ENCODE measurements at places on chromosomes 16 and 17.
A peak's percentile ranks its signal among the peaks of the same experiment; 100 is the strongest.

GRCh38 chr16:88472069-88472468 lies 19.0 kb downstream of the ZFPM1 start:
- no peak for DNase-seq

DNA sequence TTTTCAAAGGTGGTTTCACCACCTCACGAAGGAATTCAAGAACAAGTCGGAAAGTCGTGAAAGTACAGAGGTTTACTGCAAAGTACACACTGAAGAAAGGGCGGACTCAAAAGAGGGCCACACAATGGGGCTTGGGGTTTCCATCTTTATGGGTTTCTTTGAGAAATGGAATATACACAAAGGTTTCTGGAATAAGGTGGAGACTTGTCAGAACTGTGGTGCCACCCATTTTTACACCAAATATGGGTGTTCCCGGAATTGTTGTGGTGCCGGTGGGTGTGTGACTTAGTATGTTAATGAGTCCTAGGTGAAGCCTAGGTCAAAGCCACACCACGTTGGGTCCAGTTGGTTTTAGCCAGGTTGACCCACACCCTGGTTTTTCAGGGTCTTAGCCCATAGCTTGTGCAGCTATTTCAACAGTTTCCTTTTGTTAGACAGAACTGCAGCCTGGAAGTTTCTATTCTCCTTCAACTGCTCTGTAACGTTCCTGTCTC lies 567 bp upstream of the GCSH start:
- no peak for DNase-seq

GRCh38 chr16:21650521-21650920 lies 1.9 kb downstream of the IGSF6 start:
- no peak for DNase-seq

DNA sequence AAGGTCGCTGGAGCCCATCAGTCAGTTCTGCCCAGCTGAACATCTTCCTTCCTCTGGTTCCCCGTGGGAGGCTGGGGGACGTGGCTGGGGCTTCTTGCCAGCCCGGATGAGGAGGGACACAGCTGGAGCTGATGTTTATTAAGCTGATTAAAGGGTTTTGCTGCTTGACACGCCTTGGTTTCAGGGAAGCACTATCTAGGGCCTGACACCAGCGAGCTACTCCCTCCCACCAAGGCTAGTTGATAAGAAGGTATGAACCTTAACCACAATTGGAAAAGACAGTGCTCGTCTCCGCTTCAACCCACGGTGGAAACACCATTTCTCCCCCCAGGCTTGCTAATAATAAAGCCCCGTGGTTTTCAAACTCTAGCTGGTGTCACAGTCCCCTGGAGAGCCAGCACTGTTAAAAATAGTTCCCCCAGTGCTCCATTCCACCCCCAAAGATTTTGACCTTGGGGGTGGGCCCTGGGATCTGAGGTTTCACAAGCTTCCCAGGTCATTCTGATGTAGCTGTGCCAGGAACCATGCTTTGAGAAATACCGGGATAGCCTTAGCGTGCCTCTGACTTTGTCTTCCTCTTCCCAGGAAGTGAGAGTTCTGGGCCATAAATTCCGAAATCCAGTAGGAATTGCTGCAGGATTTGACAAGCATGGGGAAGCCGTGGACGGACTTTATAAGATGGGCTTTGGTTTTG lies 5.5 kb downstream of the DHODH start:
- no peak for DNase-seq

GRCh38 chr16:66480265-66481080 lies 53.4 kb downstream of the BEAN1 start:
- DNase-seq: no peak

DNA sequence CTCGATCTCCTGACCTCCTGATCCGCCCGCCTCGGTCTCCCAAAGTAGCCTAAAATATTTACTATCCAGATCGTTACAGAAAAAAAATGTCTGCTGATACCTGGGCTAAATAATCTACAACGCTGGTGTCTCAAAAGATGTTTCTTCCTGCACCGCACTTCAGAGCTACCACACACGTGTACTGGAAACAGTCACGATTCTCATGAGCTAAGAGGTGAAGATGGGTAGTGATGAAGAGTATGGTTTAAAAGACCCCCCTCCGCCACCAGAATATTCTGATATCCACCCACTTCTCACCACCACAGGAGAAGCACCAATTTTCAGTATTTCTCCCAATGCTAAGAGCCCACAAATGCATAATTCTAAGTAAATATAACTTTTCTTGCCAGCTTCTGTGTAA lies 50.2 kb downstream of the SMG6 start:
- no peak for DNase-seq

DNA sequence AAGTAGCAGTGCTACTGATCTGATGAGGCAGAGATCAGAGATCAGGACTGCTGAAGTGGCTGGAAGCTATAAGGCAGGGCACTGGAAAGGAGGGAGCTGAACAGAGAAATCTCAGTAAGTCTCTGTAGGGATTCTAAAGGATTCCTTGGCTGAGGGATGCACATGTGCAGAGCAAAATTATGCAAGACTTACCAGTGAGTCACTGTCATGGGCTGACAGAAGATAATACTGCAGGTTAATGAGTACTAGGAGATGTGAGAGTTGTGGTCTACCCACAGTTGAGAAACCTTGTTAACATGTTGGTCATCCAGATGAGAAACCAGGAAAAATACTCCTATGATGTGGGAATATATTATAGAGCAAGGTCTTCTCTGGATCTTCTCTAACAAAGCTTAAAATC lies 378.1 kb downstream of the HAPSTR1 start:
- no peak for DNase-seq

GRCh38 chr16:85123891-85124635 lies 11.8 kb upstream of the CIBAR2 start:
- no peak for DNase-seq

DNA sequence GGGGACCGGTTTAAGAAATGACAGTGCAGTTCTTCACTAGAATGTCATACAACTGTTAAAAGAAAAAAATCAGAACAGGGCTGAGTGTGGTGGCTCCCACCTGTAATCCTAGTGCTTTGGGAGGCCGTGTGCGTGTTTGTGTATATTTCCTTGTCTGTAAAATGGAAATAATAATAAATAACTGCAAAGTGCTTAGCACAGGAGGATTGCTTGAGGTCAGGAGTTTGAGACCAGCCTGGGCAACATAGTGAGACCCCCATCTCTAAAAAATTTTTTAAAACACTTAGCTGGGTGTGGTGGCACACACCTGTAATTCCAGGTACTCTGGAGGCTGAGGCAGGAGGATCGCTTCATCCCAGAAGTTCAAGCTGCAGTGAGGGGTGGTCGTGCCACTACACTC lies 2.5 kb downstream of the ACSM3 start:
- no peak for DNase-seq

DNA sequence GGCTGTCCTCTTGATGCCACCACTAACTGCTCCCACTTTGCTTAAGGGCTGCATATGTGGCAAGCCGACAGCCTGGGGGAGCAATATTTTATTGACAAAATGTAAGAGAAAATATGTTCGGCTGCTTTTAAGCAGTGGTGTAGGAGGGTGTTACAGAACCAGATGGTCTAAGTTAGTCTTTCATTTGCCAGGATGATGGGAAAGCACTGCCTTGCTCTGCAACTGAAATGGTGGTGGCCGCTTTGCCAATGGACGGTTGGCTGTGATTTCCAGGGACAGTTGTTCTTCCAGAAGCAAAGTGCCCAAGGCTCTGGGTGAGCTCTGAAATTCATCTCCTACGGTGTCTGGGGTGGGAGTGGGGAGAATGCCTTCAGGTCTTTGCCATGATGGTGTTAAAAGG lies 469.3 kb downstream of the TOX3 start:
- DNase-seq: no peak

- no peak for DNase-seq
Observed at GRCh38 chr17:81727324-81728031, 15.4 kb downstream of the SLC25A10 start.

GRCh38 chr16:87002717-87003413 lies 314.3 kb downstream of the C16orf95 start:
- DNase-seq: no peak

- DNase-seq: no peak
Observed at GRCh38 chr16:83742124-83742899, 65.5 kb upstream of the HSBP1 start.

- DNase-seq: no peak
Observed at GRCh38 chr17:4469552-4469951, 29.1 kb upstream of the SPNS2 start.

GRCh38 chr17:74369665-74370490 lies 2.6 kb downstream of the GPR142 start:
- no peak for DNase-seq

DNA sequence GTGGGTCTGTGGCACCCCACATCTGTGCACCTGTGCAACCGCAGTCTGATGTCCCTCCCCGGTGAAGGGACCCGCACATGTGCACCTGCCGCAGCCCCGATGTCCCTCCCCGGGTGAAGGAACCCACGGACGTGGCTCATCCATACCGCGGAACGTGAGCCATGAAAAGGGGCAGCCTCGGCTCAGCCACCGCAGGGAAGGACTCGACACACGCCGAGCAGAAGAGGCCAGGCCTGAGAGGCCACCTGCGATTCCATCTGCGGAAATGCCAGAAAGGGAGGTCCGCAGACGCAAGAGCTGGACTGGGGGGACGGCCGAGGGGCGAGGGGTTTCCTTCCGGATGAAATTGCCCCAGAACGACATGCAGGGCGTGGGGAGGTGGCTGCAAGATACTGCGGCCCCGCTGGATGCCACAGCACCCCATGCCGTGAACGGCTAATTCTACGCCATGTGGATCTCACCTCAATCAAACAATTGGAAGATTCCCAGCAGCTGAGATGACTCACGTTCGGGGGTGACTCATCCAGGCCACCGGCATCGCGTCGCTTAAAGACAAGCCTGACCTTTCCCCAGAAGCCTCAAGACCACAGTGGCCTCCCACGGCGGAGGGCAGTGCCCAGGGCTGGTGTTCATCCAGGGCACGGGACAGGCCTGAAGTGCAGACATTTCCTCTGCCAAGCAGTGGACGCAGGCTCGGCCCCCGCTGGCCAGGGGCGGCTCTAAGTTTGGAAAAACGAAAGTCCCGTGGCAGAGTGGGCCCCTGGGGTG lies 21.0 kb downstream of the SOX8 start:
- DNase-seq: no peak

- no peak for DNase-seq
Observed at GRCh38 chr17:4978726-4979125, 8.7 kb downstream of the CAMTA2 start.

- DNase-seq: no peak
Observed at GRCh38 chr17:66952031-66952524, 12.4 kb upstream of the CACNG4 start.

DNA sequence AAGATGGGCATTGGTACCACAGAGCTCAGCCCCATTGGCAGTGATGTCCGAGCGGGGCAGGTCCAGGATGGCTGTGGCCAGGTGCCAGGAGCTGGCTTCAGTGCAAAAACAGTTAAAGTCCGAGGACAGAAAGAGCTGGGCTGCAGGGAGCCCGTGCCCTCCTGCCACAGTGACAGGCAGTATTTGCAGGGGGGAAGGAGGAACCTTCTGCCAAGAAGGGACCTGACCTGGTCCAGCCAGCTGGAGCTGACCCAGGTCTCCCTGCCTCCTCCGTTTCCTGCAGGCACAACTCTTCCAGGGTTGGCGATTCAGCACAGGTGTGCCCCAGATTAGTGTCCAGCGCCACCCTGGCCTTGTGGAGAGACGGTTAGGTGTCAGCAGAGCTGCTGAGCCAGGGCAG lies 199.0 kb downstream of the ENGASE start:
- no peak for DNase-seq

DNA sequence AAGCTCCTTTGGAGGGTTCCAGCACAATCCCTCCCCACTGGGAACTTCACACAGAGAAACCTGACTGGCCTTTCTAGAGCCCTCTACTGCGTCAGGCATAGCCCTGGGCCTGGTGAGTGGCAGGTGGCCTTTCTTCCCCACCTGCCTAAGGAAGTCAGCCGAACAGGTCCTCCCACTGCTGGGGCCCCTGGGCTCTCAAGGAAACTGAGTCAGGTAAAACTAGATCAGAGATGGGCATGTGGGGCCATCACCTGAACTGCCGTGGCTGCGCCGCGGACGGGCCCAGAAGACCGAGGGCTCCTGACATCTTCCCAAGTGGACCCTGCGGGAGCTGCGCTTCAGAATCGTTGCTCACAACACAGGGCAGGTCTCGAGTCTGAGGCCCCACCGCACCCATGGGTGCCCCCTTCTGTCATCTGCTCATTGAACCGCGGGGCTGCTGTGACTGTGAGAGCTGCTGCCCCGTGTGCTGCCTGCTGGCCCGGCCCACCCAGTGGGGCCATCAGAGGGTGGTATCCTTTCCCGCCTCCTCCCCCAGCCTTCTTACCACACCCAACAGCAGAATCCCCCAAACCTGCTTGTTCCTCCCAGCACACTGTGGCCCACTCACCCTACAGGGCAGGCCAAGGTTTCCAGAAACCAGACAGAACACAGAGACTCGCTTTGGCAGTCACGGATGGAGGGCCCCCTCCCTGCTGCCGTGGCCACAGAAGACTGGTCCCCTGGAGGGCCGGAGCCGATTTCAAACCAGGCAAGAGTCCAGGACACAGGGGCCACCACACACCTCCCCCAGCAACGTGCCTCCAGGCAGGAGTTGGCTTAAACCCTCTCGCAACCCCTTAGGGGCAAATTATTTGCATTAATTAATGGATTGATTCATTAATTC lies 81.1 kb downstream of the TBC1D16 start:
- no peak for DNase-seq

GRCh38 chr17:35817196-35817595 lies 7.9 kb downstream of the TAF15 start:
- no peak for DNase-seq

- DNase-seq: no peak
Observed at GRCh38 chr17:78495634-78496033, 81.6 kb downstream of the DNAH17 start.

DNA sequence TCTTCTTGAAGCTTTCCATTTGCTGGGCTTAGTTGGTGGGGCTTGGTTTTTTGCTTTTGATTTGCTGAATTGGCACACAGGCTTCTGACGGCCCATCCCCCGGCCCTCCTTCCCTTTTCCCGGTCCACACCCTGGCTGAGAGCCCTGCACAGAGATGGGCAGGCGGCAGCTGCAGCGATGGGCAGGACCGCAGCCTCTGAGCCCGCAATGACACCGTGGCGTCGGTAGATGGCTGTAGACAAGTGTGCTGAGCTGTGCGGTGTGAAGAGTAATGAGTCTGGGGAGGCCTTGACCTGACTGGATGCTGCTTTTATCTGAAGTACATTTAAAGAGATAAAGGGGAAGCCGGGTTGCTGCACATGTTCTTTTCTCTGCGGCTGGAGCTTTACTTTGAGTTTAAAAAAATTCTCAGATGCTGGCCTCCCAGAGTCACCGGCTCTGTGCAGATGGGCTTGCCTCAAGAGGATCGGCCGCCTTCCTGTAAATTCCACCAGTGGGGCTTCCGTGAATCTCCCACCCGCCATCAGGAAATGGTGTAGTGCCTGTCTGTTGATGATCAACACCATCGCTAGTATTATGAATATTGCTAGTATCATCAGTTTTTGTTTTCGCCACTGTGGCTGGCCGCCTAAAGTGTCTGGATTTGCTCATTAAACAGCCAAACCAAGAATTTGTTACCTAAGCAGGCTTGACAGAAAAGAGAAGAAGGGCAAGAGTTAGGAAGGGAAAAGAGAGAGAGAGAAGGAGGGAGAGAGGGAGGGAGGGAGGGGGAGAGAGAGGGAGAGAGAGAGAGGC lies 245.6 kb upstream of the RBFOX1 start:
- DNase-seq: peak; percentile 11

GRCh38 chr17:77382966-77383612 lies 242.3 kb downstream of the SEC14L1 start:
- no peak for DNase-seq

All from NCI-H1930 (cell line).